CD4-positive, alpha-beta T cell treated with Interleukin-4 for 1 hour (primary cell): ENCODE measurements at places on chromosomes 3 and 15.

DNA sequence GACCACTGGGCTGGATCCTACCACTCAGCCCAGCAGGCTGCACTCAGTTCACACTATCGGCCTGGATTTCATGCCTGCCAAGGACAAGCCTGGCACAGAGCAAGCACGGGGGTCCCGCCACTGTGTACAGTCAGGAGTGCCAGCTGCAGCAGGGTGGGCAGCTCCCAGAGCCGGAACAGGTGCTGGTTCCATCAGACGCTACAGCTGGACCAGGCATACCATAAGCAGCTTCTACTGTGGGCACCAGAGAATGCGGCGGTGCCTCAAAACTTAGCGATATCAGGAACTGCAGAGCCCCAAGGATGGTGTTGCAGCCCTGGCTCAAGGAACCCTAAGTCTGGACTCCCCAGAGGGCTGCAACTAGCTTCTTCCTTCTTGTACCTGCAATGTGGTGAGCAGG is 124.8 kb downstream of the BCHE start:
- DNase-seq: no peak

GRCh38 chr3:69031635-69032034 is 18.2 kb upstream of the EOGT start:
- DNase-seq: no peak

GRCh38 chr3:43394041-43394554 is 107.8 kb downstream of the SNRK start:
- no peak for DNase-seq

DNA sequence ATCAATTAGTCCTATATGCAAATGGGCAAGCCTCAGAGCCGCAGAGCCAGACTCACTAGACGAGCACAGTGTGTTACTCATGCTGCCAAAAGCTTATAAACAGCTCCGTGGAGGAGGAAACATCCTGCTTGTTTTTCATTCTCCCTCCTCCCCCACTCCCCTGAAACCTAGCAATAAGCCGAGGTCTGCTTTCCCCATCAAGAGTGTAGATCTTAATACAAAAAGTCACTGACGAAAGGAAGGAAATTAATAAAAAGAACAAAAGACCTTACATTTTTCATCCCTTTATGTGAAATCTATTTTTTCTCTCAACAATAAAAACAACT is 88.5 kb downstream of the XXYLT1 start:
- no peak for DNase-seq

GRCh38 chr3:38108649-38109579 is 28.0 kb downstream of the ACAA1 start:
- DNase-seq: no peak

DNA sequence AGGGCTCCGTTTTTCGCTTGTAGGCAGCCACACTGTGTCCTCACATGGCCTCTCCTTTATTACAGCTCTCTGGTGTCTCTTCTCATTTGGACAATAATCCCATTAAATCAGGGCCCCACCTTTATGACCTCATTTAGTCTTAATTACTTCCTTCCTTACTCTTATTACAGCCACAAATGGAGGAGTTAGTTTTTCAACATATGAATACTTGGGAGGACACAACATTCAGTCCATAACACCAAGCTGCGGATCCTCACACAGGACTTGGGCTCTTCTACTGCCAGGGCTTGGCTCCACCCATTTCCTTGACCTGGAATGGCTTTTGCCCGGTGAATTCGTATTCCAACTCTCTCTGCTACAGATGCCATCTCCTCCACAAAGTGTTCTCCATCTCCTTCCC is 74.3 kb upstream of the SLC7A14 start:
- DNase-seq: no peak

DNA sequence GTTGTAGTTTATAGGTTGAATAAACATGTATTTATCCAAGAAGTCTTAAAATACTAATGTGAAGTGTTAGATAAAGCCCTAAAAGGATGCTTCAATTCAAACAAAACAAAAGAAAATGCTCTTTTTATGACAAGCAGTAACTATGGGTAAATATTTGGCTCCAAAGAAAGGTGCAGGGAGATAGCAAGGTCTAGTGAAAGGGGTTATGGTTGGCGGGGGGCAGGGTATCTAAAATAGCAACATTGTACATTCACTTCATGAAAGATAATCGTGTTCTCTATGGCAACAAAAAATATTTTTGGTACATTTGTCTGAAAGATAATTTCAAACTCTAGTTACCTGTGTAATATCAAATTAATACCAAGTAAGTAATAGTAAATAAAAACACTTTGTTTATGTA is 149.5 kb downstream of the FGF12 start:
- no peak for DNase-seq

GRCh38 chr15:81111510-81112470 is 22.3 kb upstream of the CFAP161 start:
- no peak for DNase-seq

DNA sequence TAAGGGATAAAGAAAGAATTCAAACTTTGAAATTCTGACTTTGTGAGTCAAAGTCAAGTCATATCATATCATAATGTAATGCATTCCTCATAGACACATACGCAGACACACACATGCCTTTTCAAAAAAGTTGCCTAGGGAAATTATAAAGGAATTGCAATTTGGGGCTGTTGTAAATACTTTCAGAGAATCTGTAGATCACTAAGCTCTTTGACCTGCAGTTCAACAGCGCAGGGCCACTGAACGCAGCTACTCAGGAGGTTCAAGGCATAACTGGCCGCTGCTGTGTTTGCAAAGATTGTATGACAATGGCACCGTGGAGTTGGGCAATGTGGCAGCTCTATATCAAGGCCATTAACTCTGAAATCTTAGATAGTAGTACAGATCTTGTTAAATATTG is 188.4 kb upstream of the THRB start:
- no peak for DNase-seq

GRCh38 chr3:188513662-188514328 is 359.8 kb downstream of the LPP start:
- DNase-seq: no peak

- no peak for DNase-seq
These were observed 58.4 kb upstream of the ABHD17C start for GRCh38 chr15:80636675-80637074.

- DNase-seq: no peak
These were observed 17.4 kb downstream of the SH3BP5 start for GRCh38 chr3:15315003-15315402.

DNA sequence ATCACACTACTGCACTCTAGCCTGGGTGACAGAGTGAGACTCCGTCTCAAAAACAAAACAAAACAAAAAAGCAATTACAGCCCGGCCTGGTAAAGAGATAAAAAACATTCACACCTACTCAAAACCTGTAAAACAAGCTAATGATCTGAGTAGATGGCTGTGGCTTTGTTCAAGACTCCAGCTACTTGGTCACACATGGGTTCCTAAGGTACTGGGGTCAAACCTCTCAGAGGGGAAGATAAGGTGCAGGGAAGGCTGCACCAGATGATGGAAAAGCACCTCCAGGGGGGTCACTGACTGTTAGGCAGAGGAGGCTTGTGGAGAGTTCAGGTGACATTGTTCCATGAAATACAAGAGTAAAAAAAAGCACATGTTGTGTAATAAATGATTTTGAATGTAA is 450.2 kb upstream of the WNT5A start:
- DNase-seq: no peak

DNA sequence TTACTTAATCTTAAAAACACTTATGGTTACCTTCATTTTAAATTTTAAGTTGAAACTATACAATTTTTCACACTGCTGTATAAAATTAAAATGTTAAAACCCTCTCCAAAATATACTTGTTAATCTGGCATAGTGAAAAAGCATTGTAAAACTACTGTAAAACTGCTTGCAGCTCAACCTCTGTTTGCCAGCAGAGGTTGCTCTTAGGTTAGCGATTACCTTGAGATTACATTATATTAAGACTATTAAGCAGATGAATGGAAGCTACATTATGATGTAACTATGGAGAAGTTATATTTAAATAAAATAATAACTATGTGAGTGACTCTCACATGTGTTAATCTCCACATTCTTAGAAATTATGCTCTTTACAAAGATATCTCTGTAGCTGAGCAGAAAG is 143.6 kb upstream of the SLITRK3 start:
- no peak for DNase-seq

DNA sequence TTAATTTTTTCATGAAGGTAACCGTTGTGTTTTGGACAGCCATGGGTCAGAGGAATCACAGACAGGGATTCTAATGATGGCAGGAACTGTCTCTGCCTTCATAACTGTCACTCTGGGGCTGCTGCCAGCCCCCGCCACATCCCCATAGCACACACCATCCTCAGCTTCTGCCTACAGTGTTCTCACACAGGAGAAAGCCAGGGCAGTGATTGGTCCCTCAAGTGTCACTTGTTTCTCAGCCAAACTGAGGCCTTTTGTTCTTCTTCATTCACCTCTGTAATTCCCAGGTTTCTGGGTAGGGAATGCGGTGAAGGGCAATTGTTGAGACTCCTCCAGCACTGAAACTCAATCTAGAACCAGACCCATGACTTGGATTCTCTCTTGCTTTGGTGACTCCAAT is 65.4 kb upstream of the C3orf80 start:
- no peak for DNase-seq

DNA sequence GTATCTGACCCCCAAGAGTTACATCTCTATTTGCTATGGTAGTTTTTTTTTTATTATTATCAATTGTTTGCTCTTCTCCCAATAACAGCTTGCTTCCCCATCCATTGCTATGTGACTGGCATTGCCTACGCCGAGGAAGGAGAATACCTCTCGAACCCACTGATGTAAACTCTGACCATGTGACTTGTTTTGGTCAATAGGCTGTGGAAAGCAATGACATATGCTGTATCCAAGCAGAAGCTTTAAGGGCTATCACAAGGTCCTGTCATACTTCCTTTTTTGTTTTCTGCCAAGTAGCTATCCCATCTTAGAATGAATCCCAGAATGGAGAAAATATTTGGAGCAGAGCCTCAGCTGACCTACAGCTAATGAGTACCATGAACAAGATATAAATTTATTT is 111.0 kb upstream of the FRMD4B start:
- no peak for DNase-seq

DNA sequence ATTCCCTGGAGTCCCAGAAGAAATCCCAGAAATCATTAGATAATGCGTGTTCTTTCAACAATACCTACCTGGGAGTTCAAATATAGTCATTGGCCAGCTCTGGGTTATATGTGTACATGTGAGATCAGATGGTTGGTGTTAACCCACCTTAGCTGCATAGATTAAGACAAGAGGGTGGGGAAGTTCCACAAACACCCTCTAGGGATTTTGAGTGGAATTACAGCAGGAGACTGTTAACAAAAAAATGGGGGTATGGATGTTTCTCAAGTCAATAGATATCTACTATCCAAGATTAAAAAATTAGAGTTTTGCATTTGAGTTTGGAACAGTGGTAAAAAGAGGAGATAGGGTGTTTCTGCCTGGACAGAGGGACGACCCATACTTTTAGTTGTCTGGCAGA is 282.5 kb upstream of the CNTN3 start:
- no peak for DNase-seq

DNA sequence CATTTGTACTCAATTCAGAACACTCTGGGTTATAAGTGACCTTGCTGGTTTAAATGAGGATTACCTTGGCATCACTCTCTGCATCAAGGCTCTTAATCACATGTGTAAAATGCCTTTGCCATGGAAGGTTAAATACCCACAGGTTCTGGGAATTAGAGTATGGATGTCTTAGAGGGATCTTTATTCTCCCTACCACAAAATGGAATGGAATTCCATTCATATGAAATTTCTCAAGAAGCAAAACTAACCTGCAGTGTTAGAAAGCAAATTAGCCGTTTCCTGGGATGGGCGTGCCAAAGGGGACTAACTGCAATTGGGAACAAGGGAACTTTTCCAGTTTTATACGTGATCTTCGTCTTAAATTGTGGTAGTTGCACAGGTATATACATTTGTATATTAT is 39.8 kb downstream of the TBL1XR1 start:
- DNase-seq: no peak

DNA sequence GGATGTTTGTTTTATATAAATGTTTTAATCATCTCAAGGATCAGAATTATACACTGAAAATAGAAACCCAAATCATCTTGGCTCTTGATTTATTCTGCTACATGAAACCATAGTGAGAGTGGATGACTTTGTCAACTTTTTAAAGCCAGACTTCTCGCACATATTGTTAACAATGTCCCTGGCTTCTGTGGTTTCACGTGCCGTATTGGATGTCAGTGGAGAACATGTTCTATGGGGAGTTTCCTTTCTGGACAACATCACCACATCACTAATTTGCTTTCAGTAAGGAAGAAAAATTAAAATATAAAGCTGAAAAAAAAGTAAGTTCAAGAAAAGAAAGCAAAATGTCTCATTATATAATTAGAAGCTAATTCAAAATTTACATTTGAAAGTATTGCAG is 297.1 kb upstream of the MME start:
- no peak for DNase-seq

- no peak for DNase-seq
These were observed 36.3 kb downstream of the ASTE1 start for GRCh38 chr3:130990282-130990681.

DNA sequence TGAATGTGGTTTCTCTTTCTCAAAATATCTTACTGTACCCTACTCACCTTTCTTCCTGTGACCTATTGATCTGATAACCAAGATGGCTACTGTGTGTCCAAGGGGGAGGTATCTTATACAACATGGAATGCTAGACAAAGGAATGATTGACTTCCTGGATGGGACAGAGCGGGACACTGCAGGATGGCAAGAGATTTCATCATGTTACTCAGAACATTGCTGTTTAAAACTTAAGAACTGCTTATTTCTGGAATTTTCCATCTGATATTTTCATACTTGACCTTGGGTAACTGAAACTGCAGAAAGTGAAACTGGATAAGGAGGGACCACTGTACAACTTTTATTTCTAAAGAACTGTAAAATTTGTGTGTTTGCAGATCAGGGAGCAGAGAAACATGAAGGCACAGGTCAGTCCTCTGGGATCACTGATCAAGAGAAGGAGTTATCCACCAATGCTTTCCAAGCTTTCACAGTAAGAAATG is 18.5 kb downstream of the CNOT10 start:
- DNase-seq: no peak

- DNase-seq: no peak
These were observed 20.2 kb upstream of the LMCD1 start for GRCh38 chr3:8481380-8481779.

GRCh38 chr15:90956274-90957030 is 1.8 kb downstream of the RCCD1 start:
- DNase-seq: peak; percentile 64

DNA sequence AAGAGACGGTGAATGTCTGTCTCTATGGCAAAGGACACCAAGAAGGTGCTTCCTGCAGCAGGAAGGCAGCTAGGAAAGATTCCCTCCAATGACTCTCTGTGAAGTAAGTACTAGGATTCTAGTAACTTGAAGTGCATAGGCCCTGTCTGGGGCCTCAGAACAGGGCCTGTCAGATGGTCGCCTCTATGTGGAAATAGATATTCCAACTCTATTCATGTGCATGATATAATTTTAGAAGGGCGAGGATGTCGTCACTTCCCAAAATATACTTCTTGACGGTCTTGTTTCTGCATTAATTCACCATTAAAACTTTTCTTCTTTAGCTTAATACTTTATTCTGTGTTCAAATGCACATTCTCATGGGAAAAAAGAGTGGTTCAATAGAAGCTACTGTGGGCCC is 167.0 kb downstream of the TLE3 start:
- no peak for DNase-seq

GRCh38 chr15:39669661-39670060 is 88.8 kb downstream of the THBS1 start:
- no peak for DNase-seq
